ENCODE measurements at places on chromosomes 11 and 22.

- no peak for DNase-seq
Observed at GRCh38 chr11:126363706-126364248, 8.3 kb downstream of the ST3GAL4 start.

DNA sequence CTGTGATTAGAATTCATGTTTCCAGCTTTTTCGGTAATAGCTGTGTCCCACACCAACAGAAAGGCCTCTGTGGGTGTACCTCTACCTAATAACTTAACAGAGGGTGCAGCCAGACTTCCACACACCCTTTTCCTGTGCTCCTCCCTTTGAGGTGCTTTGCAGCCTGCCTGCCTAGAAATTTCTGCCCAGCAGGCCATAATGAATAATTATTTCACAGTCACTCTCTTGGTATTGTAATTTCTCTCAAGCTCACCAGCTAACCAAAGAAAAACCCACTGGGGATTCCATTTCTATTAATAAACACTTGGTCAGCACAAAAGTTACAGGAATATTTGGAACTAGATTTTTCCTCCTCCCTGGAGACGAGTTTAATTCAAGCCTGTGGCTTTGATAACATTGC, 13.3 kb downstream of the WT1 start:
- no peak for DNase-seq

- DNase-seq: no peak
Observed at GRCh38 chr22:35986088-35986487, 42.5 kb downstream of the RBFOX2 start.

DNA sequence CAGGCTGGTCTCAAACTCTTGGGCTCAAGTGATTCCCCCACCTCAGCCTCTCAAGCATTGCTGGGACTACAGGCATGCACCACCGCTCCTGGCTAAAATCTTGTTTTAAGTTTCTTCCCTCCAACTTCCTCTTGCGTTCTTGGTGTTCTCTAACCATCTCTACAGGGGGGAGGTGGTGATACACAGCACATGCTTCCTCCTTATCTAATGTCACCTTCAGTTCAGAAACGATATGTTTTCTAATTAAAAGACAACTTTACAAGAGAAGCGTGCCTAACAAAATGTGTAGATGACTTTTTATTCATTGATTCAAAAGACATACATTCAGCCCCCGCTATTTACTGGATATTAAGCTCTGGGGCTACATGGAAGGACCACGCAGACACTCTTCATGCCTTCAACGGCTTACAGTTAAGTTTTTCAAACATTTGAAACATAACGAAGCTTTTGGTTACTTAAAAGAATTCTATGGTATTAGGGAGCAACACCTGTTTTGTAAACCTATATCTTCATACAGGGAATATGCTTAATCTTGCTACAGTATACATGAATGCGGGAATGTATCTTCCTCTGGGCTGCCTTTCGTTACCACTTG, 933 bp upstream of the DLAT start:
- peak; percentile 53 for DNase-seq

- DNase-seq: no peak
Observed at GRCh38 chr22:41885516-41885915, 29.4 kb downstream of the SHISA8 start.

GRCh38 chr11:47980907-47981621, 705 bp downstream of the PTPRJ start:
- DNase-seq: no peak

- DNase-seq: no peak
Observed at GRCh38 chr22:39028281-39028680, 7.4 kb downstream of the APOBEC3D start.
